ENCODE measurements at places on chromosomes 4 and X. TPM values are rescaled to one million over a fixed set of nuclear protein-coding genes. Genes with fewer than 3 reads are reported as not detected.

The ADH1A gene
- 0.85 TPM for total RNA-seq

The FGG gene
- 2.8 TPM for total RNA-seq

The ERCC6L gene
- total RNA-seq = 0.16 TPM

DNA sequence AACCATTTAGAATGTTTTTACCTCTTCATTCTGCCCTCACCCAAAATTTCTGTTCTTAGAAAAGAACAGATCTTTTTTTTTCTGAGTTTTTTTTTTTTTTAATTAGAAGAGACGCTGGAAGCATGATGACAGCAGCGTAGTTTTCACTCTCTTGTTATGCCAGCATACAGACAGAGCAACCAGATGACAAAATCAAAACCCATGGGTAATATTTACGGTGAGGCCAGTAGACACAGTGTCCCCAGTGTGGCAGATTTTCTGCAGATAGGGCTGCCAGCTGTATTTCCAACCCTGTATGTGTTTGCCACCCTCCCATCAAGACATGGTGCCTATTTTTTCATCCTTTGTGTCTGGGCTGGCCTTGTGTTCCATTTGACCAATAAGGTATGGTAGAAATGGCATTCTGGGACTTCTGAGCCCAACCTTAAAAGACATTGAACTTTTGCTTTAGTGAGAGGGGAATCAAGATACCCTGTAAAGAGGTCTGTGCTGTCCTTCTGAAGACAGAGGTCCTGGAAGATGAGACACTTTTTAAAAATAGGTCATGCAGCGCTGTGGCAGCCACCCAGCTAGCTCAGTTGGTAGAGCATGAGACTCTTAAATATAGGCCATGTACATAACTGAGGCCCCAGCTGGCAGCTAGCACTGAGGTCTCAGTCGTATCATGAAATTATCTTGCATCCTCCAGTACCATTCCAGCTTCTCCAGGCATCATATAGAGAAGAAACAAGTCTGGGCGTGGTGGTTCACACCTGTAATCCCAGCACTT, 6.7 kb upstream of the ZNF41 start:
- DNase-seq = no peak

DNA sequence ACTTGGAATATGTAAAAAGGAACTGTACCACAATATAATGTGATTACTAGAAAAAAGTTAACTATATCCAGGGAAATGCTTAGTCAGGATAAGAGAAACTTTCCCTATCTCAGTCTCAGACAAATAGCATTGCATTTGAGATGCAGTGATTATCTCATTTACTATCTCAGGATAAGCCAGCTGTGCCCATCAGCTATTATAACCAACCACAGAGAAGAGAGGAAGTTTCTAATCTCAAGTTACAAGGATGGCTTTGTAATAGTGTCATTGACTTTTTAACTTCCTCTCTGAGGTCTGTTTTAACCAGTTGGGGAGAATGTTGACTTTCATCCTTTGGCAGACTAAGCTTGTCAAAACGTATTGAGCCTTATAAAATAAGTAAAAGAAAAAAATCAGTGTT, 56.5 kb downstream of the SNX25 start:
- DNase-seq = no peak

GRCh38 chrX:109199726-109200125, 282.2 kb downstream of the GUCY2F start:
- DNase-seq = no peak

GRCh38 chr4:116357758-116358157, 727.6 kb downstream of the TRAM1L1 start:
- peak; percentile 7 for DNase-seq

DNA sequence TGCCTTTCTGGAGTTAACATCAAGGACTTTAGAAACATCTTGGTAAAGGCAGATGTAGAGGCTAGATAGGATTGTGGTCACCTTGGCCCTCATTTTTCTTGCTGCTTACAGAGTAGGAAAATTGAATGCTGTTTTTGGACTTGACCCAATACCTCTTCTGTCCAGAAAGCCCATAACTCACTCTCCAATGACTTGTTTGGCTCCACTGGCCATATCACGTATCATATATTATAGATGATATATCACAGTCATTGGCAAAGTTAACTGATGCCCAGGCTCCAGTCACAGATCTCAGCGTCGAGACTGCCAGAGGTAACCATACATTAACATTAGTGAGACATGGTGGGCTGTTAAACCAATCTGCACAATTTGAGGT, 88.1 kb upstream of the PLAC1 start:
- no peak for DNase-seq

- DNase-seq = no peak
Measured at GRCh38 chr4:11589676-11590075, 161.0 kb upstream of the HS3ST1 start.

DNA sequence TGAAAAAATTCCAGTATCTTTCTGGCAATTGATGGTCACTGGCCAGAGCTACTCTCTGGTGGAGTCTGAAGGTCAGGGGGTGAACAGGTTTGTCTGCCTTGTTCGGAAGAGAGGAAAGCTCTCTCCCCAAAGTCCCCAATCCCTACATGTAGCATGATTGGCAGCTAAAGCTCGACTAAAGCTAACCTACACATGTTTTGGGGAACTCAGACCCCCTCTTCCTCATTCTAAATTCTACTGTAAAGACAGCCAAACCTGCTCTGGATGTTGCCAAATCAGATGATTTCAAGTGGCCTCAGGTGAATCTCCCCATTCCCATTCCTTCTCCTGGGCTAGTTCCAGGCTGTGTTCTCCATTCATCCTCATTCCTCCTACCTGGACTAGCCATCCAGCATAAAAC, 84.1 kb downstream of the MSN start:
- no peak for DNase-seq

DNA sequence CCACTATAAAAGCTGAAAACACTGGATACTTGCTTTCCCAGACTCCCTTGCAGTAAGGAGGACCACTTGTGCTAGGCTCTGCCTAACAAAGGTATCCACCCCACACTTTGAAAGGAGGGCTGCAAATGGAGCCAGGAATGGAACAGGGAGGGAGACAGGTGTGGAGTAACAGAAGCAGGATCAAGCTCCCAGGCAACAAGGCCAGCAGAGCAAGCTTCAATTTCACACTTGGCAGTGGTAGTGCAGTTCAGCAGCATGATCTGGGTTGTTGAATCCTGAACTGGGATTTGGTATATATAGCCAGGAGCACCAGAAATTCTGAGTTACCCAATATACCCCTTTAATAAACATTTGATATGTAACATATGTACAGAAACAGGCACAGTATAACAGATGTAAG, 9.8 kb downstream of the LAMP2 start:
- DNase-seq = no peak

DNA sequence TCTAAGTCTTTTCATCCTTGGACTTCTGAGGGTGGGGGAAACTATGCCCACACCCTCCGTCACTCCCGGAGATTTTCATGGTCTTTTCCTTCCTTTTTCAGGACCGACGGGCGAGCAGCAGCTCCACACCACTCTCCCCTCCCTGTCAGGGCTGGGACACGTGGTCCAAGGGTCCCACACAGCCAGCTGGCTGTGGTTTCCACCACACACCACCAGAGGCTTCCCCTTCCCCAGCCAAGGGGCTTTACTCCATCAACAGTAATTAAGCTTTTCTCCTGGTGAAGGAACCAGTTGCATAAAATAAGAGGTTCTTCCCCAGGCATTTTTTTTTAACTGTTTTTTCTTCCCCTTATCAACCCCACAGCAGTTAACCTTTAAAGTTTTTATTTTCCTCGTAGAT, 453.9 kb downstream of the GPAT3 start:
- DNase-seq = peak; percentile 3

- no peak for DNase-seq
Measured at GRCh38 chr4:40858962-40859361, 109.2 kb downstream of the NSUN7 start.

- no peak for DNase-seq
Measured at GRCh38 chrX:40952855-40953254, 132.4 kb upstream of the USP9X start.
